ENCODE measurements at places on chromosomes 4 and X.

GRCh38 chrX:87583679-87584078 lies 66.1 kb downstream of the KLHL4 start:
- DNase-seq, result no peak

- no peak for DNase-seq
Measured at GRCh38 chr4:148434075-148434773, 8.0 kb downstream of the NR3C2 start.

GRCh38 chrX:134718105-134718965 lies 60.1 kb upstream of the PLAC1 start:
- no peak for DNase-seq

DNA sequence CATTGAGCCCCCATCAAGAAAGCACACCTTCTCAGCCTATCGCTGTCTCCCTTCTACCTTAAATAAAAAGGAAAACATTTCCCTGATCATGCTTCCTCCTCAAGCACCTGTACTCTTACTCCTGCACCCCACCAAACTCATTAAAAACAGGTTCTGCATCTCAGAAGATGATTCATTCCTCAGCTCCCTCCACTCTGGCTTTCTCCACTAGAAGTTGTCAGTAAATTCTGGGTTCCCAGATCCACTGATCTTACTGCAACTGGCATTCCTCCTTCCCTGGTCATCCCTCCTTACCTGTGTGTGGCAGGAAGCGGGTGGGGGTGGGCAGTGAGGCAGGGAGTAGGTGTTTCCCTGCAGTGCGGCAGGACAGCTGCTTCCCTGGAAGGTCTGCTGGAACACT lies 108.8 kb downstream of the GPR143 start:
- no peak for DNase-seq

DNA sequence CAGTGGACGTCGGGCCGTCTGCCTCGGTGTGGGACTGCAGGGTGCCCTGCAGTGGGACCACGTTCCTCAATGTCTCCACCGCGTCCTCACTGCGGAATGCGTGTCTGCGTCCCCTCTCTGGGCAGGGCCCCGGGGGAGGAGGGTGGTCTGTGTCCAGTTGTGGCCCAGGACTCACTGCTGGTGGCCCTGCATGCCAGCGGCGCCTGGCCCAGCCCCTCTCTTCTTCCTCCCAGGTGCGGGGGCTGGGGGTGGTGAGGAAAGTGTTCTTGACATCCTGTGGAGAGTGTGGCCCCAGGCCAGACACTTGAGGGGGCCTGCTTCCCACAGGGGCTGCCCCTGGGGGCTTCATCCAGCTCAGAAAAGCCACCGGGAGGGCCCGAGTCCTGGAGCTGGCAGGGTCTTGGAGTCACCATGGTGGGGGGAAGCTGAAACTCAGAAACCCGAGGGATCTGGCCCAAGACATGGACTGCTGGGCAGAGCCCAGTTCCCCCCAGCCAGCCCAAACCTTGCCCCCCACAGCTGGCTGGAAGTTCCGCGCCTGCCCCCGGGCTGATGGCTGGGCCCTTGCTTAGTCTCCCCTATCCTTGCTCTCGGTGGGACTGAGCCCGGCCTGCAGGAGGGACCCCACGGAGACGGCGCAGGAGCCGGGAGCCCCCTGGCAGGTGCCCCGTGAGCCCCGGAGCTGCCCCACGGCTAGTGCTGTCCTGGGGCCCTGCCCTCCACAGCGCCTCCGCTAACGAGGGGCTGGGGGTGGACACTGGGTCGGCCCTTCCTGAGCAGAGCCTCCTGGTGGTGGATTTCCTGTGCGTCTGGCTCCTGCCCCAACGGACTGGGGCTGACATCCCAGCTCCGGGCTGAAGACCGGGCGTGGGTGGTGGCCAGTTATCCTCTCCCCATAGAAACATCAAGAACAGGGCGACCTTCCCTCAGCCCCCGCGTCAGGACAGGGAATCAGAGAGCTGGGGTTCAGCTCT lies 2.9 kb downstream of the DOK7 start:
- DNase-seq, result no peak

DNA sequence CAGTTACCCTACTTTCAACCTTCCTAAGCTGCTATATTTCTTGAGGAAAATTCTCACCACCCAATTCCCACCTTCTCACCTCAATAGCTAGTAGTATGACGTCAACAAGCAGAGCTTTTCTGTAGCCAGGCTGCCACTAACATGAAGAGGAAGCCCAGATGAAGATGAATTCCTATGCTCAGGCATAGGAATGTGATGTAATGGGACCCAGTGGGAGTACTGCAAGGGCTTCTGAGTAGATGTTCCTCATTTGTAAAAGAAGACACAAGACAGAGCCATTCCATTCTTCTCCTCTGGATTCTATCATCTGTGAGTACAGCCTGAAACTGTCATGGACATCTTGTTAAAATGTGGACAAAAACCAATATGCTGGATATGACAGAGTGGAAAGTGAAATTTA lies 81.6 kb upstream of the KLF3 start:
- no peak for DNase-seq

GRCh38 chrX:3550160-3550751 lies 163.2 kb downstream of the PRKX start:
- DNase-seq, result no peak

- no peak for DNase-seq
Measured at GRCh38 chr4:576991-577498, 950 bp upstream of the TMEM271 start.

DNA sequence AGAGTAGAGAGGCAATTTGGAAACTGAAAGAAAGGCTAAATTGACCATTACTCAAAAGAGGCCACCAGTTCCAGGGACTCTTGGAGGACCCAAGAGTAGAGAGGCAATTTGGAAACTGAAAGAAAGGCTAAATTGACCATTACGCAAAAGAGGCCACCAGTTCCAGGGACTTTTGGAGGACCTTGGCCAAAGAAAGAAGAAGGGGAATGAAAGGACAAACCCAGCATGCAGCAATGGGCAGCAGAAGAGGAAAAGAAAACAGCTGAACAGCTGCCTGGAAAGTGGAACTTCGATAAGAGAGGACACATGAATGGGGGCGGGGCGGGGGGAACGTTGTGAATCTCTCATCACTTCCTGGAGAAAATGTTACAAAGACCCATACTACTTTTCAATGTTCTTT lies 80.8 kb downstream of the PALLD start:
- no peak for DNase-seq

DNA sequence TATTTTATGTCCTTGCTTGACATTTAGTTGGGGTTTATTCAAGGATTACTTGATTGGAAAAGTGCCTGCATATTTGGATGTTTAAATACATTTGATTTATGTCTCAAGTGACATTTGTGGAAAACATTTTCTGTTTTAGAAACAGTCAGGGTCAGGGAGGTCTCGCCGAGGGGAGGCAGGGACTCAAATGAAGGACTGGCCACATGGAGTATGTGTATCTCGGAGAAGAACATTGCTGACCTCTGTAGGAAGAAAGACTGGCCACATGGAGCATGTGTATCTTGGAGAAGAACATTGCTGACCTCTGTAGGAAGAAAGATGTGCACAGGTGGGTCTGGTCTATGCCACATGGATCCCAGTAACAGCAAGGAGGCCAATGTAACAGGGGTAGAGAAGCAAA lies 233.6 kb downstream of the TRIML1 start:
- no peak for DNase-seq

- DNase-seq, result no peak
Measured at GRCh38 chr4:112213856-112214255, 17.7 kb upstream of the AP1AR start.

- DNase-seq, result no peak
Measured at GRCh38 chr4:3702561-3703221, 63.5 kb upstream of the ADRA2C start.

DNA sequence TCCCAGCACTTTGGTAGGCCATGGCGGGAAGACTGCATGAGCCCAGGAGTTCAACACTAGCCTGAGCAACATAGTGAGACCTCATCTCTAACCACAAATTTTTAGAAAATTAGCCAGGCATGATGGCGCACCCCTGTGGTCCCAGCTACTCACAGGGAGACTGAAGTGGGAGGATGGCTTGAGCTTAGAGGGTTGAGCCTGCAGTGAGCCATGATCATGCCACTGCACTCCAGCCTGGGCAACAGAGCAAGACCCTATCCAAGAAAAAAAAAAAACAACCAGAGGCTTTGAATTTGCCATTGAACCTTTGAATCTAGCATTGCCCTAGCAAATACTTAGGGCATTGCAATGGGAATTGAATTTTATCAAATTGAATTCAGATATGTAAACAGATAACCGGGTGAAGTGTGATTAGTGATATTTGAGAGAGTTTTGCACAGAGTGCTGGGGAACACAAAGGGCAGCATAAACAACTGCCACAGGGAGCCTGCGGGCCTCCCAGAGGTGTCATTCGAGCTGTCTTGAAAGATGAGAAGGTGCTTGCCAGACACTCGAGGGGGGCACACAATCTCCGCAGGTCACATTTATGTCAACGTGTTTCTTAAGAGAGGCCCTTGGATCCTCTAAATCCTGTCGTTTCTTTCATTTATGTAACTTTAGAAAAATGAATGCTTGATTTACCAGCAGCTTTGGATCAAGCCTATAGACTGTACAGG lies 200.3 kb downstream of the AASDH start:
- DNase-seq, result no peak

DNA sequence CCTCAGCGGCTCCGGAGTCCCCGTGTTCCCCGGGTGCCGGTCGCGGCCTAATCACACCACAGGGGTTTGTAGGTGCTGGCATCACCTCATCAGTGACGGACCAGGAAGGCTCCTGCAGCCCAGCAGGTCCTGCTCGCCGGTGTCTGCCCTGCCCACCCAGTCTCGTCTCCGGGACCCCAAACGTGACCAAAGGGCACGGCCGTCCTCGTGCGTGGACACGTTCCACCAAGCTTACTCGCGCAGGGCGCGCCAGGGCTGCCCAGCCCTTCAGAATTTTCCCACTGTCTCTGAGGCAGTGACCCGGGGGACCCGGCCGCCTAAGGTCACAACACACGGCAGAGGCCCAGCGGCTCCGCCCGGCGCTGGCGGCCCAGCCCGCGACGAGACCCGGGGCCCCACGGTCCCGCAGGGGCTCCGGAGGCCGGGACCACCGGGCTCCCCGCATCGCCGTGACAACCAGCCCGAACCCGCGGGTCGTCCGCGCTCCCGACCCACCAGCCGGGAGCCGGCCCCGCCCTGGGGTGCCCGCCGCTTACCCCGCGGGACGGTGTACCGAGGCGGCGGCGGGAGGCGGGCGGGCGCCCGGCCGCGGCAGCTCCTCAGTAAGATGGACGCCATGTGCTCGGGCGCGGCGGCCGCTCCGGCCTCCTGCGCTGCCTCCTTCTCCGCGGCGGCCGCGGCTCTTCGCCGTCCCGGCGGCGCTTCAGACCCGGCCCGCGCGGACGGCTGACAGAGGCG lies 454 bp downstream of the LETM1 start:
- DNase-seq, result no peak

- no peak for DNase-seq
Measured at GRCh38 chr4:1277667-1278665, 11.7 kb upstream of the MAEA start.

DNA sequence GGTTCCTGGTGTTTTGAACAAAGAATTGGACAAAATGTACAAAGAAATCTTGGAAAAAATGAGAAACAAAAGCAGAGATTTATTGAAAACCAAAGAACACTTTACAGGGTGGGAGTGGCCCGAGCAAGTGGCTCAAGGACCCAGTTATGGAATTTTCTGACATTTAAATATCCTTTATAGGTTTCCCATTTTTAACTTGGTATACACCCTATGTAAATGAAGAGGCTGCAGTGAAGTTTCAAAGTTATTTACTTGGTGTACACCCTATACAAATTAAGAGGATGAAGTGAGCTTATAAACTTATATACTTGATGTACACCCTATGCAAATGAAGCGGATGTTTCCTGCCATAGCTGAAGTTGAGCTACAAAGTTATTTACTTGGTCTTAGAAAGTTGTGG lies 4.7 kb downstream of the NLRP2B start:
- no peak for DNase-seq

DNA sequence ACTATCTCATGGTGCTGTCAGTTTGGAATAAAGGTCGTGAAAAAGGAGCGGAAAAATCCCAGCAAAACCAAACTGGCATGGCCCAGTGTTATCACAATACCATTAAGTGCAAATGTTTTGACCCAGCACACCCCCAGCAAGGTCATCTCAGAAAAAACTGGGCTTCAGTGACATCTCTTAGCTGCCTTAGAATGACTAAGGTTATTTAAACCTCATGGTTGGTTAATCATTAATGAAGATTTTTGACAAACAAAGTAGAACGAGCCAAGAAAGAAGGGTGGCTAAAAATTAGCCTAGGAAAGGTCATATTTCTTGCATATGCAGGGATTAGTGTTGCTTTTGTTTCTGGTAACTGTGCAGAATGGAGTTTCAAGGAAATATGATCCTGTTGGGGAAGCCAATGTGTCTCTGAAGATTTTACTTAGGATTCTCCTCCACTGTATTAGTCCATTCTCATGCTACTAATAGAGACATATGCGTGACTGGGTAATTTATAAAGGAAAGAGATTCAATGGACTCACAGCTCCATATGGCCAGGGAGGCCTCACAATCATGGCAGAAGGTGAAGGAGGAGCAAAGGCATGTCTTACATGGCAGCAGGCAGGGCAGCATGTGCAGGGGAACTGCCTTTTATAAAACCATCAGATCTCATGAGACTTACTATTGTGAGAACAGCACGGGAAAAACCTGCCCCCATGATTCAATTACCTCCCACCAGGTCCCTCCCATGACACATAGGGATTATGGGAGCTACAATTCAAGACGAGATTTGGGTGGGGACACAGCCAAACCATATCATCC lies 83.5 kb downstream of the CHRNA9 start:
- no peak for DNase-seq

GRCh38 chrX:118548841-118549240 lies 53.2 kb downstream of the DOCK11 start:
- no peak for DNase-seq

DNA sequence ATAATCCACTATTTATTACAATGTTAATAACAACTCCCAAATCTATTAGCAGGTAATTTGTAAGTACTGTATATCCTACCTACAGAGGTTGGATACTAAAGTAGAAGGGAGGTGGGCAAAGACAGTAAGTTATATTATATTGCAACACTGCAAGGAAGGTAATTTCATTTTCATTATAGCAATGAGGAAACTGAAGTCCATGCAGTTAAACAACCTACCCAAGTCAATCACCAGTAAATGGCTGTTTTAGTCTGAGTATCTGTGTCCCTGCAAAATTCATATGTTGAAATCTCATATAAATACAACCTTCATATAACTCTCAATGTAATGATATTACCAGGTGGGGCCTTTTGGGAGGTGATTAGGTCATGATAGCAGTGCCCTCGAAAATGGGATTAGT lies 114.4 kb downstream of the SCLT1 start:
- DNase-seq, result no peak

- no peak for DNase-seq
Measured at GRCh38 chrX:110327336-110327735, 9.5 kb upstream of the AMMECR1 start.
